ENCODE measurements at places on chromosomes 11 and 22.

DNA sequence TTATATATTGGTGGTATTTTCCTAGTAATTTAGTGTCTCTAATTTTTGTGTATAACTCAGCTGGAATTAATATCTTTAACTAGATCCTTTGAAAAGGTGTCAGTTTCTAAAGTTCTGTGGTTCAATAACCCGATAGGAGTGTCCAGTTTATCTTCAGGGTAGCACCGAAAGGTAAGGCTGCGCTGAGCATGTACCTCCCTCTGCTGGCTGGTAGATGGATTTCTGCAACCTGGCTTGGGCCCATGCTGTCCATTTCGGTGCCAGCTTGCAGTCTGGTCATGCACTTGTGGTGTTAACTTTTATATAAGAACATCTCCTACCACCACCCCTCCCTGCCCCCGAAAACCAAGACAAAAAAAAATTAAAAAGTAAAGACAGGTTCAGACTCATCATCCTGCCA is 24.7 kb downstream of the EXT2 start:
- DNase-seq: no peak

DNA sequence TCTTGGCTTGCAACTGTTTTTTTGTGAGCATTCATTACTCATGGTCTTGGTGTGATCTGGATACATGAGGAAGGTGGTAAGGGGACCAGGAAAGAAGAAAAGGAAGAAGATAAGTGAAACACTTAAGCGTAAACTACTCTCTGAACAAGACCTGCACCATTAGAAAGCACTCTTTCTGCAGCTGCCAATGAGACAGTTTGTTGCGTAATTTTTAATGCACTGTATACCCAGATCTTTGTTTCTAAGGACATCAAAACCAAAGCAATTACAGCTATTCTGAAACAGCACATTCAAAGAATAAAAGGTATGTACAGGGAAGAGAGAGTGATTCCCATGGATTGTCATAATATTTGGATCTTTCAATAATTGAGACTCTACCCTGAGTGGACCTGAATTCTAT is 147.4 kb downstream of the BLID start:
- DNase-seq: no peak

DNA sequence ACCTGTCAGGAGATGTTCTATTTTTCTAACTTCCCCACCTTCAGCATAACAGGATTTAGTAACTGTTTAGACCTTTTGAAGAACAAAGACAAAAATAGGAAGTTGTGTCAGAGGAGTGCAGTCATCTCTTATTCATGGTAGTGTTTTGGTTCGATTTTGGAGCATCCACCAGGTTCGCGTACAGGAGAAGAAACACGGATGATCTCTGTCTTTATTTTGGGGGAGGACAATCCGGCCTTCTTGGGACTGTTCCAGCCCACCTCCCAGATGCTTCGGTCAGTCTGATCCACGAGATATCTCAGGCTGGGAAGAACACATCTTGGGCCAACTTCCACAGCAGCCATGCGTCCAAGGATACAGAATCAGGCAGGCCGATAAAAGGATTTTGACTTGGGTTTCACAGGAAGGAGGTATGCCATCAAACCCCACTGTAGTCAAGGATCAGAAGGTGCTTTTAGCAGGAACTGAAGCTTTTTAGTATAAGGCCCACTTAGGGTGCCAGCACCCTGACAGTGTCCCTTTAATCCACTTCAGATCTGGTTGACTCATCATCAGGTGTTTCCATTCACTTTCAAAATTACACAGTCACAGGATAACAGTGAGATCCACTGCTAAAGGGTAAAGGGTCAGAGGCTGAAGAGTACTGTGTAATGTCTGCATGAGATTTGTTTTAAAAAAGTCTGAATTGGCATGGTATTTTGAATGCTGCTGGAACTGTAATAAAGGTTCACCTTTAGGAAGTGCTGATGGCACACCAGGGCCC is 16.5 kb downstream of the PATZ1 start:
- DNase-seq: no peak

DNA sequence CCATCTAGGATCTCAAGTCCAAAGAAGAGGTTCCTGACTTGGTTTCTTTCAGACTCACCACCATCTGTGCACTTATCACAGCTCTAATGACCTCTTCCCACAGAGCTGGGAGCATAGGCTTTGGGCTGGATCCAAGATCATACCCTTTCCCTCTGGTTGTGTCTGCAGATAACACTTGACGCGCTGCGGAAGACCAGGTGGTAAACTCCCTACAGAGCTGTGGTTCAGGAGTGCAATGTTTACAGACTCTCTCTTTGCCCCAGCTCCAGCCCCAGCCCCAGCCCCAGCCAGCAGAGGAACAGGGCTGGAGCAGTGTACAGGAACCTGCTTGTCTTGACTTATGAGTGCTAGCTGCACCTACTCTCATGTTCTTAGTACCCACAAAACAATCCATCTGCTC is 274.4 kb upstream of the SYN3 start:
- DNase-seq: peak; percentile 71

DNA sequence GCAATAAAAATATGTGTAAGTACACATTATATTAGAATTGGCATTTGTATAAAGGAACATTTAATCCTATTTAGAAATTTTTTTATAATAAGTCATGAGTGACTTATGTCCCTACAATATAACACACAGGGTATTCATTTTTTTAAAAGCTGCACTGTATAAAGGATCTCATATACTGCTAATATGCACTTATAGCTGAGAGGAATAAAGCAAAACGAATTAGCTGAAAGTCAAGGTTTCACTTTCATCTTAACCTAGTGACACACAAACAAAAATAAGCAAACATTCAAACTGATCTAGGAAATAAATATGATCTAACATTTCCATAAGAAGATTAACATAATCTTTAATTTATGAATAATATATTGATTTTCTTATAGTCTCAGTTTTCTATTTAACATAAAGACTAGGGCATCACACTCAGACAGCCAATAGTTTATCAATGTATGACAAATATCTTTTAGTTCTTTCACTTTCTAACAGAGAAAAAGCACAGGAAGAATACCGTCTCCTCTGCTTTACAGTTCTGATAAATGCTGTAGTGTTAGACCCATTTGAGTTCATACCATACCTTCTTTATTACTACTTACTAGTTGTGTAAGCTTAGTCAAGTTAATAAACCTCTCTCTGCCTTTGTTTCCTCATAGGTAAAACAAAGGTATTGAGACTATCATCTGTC is 42.9 kb downstream of the DCDC1 start:
- DNase-seq: no peak

GRCh38 chr11:61832754-61833153 is 4.7 kb downstream of the FADS2 start:
- no peak for DNase-seq

DNA sequence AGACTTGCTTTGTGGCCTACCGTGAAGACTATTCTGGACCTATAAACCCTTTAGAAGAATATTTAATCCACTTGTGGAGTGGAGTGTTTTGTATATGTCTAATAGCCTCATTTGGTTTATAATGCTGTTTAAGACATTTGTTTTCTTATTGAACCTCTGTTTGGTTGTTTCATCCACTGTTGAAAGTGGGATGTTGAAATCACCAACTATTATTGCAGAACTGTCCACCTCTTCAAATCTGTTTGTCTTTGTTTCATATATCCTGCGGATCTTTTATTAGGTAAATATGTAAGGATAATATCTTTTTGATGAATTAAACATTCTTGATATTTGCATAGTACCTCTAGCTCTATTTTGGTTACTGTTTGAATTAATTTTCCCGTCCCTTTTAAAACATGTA is 49.1 kb downstream of the XKR3 start:
- no peak for DNase-seq

GRCh38 chr11:48033918-48034341 is 53.6 kb downstream of the PTPRJ start:
- no peak for DNase-seq

GRCh38 chr22:20240900-20241299 is 27.2 kb downstream of the RTN4R start:
- DNase-seq: no peak

DNA sequence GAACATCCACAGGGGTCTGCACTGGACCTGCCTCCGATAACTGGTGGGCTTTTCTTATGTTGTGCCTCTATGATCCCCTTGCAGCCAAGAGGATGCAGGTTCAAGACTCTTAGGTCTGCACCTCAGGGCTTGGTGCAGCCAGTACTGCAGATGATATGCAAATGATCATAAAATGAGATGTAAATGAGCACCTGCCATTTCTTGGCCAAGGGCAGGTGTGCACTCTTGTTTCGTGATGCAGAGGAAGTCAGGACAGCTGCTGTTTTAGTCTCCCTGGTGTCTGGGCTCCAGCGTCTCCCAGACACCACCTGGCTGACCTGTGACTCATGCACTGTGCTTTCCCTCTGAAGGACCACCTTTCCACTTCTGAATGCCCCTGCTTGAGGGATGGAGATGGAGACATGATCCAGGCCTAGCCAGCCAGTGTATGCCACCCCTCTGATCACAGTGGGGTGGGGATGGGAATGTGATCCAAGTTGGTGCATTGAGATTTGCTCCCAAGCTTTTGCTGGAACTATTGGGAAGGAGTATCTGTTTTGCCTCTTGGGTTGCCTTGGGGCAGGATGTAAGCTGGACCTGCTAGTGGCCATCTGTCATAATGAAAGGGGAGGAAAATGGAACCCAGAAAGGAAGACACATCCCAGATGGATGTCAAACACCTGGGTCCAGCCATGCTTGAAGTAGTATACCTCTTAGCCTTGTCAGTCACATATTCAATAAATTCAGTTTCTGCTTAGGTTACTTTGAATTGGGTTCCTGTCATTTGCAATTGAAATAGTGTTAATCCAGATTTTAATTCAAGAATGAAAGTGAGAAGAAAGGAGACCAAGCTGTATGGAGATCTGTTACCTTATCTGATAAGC is 3.3 kb upstream of the KCNJ11 start:
- peak; percentile 82 for DNase-seq

DNA sequence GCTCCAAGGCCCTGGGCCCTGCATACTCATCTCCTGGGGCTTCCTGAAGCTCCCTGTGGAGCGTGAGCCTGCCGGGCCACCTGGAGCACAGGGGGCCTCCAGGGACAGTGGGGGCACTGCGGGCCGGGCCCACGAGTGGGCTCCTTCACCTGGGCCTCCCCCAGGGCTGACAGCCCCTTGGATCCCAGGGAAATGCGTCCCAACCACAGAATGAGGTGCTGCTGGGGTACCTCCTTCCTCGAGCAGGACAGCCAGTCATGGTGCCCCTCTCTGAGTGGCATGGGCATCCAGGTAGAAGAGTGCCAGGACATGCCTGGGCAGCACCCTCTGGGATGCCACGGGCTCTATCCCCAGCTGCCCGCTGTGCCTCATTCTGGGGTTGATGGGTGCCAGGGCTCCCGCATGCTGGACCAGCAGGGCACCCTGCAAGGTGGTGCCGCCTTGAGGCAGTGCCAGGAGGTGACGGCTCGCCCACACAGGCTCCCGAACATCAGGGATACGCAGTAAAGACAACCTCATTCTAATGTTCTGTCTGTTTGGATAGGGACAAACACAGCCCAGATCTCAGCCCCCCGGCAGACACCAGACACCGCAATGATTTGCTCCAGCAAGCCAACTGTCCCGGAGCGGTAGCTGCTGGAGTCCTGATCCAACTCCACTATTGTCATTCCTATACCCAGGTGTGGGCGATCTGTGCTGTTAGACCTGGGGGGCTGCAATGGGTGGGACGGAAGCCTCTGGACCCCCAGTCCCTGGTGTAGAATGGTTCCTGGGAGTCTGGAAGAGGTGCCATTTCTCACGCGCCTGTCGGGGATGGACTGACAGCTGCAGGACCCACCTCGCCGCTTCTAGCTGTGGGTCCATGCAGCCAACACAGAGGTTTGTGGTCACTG is 25.8 kb downstream of the KRTAP5-5 start:
- DNase-seq: no peak

DNA sequence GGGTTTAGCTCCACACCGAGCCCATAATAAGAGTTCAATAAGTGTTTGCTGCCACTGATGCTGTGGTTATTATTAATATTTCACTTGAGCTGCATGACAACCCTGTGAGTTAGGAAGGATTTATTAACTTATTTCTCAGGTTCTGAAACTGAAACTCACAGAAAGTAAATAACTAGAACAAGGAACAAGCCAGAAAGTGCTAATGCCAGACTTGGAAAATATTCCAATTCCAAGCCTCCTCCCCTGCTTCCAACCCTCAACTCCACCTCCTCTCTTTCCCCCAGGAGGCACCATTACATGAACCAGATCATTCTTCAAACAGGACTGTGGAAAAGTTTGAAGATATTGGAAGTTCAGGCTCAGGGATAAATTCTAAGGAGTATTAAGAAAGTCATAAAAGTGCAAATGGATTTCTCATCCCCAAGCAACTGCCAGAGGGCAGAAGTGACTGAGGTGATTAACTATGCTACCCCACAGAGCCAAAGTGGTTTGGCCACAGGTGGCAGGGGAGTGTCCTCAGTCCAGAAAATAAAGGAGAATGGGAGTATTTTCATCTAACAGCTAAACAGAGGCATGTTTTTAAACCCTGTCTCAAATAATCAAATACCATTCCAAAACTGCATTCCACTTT is 3.2 kb upstream of the FJX1 start:
- DNase-seq: no peak

DNA sequence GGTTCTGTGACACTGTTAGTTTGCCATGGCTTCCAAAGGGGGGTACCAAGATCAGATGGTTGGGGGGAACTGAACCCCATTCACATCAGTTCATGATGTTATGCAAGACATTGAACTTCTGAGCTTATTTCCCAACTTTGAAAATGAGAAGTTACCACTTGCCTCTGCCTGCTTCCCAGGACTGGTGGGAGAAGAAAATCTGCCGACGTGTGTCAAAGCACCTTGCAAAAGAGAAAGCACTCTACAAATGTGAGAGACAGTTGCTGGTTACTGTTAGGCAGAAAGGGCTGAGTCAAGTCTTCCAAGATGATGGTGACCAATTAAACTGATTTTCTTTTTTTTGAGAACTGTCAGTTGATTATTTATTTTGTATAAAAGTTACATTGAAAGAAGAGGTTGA is 45.6 kb downstream of the SMCO4 start:
- DNase-seq: no peak

DNA sequence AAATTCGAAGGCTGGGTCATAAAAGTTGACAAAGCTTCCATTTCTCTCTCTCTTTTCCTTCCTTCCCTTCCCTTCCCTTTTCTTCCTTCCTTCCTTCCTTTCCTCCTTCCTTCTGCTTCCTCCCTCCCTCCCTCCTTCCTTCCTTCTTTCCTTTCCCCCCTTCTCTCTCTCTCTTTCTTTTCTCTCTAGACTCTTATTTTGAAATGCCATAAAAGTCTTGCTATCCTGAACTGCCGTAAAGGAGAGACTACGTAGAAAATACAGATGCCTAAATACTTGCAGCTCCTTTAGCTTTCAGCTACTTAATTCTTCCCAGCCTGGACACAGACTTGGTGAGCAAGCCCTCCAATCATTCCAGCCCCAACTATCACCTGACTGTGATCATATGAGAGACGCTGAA is 1644.4 kb downstream of the FAM181B start:
- no peak for DNase-seq

DNA sequence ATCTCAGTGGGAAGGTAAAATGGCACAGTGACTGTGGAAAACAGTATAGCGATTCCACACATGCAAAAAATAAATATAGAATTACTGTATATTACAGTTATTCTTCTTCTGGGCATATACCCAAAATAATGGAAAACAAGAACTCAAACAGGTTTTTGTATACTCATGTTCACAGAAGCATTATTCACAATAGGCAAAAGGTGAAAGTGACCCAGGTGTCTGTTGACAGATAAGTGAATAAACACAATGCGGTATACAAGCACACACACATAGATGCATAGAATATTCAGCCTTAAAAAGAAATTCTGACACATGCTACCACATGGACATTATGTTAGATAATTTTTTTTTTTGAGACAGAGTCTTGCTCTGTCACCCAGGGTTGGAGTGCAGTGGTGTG is 233.0 kb downstream of the SWAP70 start:
- DNase-seq: no peak

Measured in NCI-H510A treated with DMSO at 0.1 percent for 48 hours (cell line).